T-cell (primary cell): ENCODE measurements at places on chromosomes 6 and 20. TPM values are rescaled to one million over a fixed set of nuclear protein-coding genes. Genes with fewer than 3 reads are reported as not detected.

DNA sequence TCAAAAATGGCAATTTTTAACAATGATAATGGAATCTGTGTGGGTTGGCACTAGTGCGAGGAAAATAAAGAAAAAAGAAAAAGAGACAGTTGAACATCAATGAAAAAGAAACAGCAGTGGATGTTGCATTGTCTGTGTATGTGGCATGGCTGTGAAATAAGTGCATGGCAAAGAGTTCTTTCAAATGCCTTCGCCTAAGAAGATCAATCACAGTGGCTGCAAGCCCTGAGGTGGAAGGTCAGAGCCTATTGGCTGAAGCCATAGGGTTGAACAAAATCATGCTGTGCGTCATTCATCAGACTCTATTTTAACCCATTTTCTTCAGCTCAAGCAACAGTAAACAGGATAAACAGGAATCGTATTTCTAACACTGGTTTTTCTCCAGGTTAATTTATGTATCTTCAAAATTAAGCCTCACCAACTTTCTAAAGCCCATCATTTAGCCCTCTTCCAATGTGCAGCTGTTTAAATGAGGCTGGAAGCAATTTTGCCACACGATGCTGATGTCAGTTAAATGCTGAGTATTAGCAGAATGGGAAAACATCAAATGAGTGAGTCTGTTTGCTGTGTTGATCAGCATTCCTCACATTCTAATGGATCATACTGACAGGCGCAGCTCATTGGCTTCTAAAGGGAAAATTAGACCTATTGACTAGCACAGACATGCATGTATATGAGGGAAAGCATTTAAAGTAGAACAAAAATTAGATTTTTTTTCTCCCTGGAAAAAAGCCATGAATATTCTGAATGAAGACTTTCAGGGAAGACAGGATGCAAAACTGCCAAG lies 955.9 kb upstream of the EYS start:
- DNase-seq, result no peak

Gene SOBP
- total RNA-seq, result 0.95 TPM

Gene CST5
- not detected for total RNA-seq

Gene TREM2
- not detected for total RNA-seq

DNA sequence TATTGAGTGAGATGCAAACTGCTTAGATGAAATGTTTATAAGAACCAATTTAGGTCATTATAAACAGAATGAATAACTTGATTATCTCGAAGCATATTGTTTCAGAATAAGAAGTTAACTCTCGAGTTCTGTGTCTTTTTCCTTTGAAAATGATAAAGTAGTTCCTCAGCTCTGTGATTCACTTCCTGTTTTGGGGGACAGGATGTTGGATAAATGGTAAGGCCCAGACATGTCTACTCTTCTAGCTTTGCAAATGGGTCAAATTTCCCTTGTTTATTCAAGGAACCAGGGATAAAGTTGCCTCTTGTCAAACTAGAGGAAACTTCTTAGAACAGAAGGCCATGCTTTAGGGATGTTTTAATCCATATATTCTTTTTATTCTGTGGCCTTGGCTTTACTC lies 246.9 kb downstream of the SOX4 start:
- DNase-seq, result no peak

DNA sequence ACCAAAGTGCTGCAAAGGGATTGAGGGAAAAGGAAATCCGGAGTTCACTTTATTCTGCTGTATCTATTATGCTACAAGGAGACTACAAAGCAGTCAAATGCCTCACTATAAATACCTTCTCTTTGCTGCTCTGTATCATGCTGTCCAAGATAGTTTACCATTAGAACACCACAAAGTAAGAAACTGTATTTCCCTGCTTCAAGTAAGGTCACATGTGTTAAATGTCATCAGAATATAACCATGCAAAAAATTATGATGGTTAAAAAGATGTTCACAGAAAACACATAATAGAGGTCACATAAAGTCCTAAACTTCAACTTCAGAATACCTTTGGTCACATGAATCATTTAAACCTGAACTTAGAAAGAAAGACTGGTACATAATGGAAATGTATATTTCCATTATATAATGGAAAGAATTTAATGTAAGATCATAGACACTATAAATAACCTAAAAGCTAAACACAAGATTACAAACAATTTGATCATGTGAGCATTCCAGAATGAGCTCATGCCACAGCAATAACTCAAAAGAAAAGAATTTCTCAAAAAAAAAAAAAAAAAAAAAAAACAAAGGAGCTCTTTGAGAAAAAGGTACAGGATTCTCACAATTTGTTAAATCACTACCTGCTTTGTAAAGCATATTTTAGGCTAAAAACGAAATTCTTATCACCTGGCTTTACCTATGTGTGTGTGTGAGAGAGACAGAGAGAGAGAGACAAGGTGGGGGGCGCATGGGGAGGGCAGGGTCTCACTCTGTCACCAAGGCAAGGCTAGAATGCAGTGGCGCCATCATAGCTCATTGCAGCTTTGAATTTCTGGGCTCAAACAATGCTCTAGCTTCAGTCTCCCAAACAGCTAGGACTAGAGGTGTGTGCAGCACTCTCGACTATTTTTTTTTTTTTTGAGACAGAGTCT lies 58.7 kb downstream of the KIF13A start:
- DNase-seq, result no peak

DNA sequence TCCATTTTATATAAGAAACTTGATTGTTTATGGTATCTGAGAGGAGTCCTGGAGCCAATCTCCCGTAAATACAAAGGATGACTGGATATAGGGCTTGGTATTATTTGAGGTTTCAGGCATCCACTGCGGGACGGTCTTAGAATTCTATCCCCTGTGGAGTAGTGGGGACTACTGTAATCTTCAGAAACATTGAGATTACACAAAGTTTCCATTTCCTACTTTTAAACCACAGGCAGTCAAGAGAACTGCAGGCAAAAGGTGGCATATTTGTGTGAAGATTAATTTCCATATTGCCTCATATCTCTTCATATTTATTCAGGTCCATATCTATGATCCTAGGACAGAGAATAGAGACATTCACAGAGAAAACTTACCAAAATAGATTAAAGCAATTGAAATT lies 586.2 kb downstream of the PHF3 start:
- no peak for DNase-seq

Gene OXT
- total RNA-seq, result 1.5 TPM

DNA sequence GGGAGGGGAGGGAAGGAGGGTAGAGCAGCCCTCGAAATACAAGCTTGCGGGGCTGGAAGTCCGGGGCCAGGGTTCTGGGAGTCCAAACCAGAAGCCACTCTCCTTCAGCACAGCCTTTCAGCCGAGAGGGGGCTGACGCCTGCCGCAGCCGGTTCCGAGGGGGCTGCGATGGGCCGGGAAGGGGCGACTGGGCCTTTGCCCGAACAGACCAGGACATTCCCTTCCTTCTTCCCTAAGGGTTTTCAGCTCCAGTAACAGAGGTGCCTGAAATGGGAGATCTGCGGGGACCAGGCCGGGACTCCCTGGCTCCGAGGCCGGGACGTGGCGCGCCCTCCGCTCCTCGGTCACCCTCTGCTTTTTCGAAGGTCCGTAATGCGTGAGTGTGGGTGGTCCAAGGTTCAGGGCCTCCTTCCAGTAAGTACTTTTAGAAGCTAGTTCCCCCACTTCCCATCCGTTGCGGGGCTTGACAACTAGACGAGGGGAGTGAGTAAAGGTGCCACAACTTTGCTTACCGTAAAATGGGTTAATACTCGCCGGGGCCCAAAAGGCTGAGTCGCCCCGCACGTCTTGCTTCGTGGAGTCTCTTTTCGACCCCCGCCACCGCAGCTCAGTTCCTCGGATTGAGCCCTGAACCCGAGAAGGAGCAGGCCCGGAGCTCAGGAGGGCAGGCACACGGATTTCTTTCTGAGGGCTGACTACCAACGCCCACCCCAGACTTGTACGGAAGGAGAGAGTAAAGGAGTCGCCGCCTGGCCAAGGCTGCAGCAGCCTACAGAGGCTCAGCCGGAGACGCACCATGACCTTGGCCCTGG lies 2.9 kb upstream of the OLIG3 start:
- no peak for DNase-seq

DNA sequence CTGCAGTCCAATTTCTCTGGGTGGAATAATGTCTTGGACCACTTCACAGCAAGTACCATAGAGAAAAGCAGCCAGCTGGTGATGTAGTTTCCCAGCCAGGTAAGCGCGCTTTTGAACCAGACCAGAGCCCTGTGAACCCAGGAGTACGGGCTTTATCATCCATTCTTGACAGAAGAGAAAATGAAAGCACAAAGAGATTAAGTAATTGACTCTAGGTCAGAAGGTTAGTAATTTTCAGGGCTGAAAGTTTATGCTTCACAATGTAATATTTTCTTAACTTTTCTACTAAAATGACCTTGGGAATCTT lies 7.1 kb upstream of the UST start:
- no peak for DNase-seq

- DNase-seq, result no peak
These were observed 16.3 kb downstream of the BMP2 start for GRCh38 chr20:6783752-6784151.

- no peak for DNase-seq
These were observed 89.3 kb upstream of the BTN3A2 start for GRCh38 chr6:26275663-26276062.

Gene COL9A3
- 2.1 TPM for total RNA-seq

- DNase-seq, result no peak
These were observed 67.0 kb downstream of the IYD start for GRCh38 chr6:150435832-150436231.

DNA sequence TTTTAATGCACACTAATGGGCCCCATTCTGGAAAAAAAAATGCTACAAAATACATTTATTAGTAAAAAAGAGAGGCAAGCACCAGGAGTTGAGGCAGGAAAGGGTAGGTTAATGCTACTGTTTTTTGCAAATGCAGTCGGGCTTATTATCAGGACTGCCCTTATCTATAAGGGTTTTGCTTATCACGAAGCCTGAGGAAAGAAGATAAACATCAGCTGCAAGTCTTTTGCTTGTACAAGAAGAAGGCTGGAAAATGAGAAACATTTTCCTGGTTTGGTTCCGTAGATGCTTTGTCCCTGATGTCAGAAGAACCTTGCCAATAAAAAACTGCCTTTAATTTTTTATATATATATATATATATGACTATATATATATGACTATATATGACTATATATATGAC lies 189.3 kb upstream of the VGLL2 start:
- no peak for DNase-seq

Gene LPA
- 0.23 TPM for total RNA-seq

- DNase-seq, result no peak
These were observed 93.3 kb downstream of the RNASET2 start for GRCh38 chr6:166862978-166863530.

GRCh38 chr6:4592026-4592425 lies 184.2 kb upstream of the CDYL start:
- no peak for DNase-seq

DNA sequence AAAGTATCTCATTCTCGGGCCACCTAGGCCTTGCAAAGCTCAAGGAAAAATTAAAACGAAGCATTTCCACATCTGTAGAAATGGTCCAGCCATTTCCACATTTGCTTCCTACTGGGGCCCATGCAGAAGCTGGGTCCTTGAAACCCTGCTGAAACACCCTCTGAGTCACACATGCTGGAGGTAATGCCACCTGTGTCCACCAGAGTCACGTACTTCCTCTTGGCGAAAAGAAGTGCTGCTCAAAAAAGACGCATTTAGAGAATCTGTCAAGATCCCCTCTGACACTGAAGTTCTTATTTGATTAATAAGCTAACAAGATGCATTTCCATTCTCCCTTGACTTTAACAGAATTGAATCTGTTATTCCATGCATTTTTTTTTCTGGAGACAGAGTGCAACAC lies 423.2 kb downstream of the PREX1 start:
- no peak for DNase-seq

Gene ARID1B
- total RNA-seq, result 108 TPM

GRCh38 chr6:99011151-99011550 lies 63.4 kb upstream of the FBXL4 start:
- no peak for DNase-seq

DNA sequence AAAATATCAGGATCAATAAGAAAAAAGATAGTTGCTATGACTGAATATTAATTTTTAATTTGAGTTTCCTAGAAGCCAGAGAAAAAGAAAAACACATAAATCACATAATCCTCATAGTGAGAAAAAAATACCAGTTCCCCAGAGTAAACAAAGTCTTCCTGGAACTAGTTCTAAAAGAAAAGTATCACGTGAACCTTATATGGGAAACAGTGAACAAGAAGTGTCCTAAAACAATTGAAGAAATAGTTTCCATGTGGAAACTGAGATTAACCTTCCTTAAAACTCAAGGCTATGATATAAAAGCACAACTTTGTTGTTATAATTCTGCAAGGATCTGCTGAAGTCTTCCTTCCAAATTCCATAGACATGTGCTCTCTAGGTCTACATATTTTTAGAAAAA lies 50.6 kb downstream of the RCAN2 start:
- no peak for DNase-seq

DNA sequence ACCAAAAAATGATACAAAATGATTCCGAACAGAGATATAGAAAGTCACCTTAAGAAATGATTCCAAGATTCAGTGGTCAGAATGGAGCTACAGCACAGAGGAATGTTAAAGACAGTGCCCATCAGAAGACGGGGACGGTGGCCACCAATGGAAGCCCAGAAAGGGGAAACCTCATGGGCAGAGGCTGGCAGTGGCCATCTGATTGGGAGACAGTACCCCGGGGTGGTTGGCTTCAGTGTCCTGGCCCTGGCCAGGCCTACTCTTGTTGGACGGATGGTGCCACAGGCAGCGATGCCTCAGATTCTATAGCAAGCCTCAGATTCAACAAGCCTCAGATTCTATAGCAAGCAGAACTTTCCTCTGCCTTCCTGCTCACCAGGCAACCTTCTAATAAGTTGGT lies 16.6 kb upstream of the PI16 start:
- no peak for DNase-seq

DNA sequence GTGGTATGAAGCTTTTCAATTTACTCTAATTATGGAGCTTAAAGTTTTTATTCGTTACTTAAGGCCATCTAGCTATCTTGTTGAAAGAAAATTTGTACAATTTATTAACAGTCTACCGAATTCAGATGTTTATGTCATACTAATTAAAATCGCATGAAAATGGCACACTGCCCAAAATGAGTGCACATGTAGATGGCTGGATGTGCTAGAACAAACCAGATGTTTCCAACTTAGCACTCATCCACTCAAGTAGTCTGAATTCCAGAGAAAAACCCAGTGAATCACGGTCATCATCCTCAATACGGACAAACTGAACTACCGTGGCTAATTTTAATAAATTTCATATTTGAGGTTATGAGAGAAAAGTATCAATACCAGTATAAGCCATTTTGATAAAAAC lies 70.4 kb downstream of the COL12A1 start:
- DNase-seq, result no peak

DNA sequence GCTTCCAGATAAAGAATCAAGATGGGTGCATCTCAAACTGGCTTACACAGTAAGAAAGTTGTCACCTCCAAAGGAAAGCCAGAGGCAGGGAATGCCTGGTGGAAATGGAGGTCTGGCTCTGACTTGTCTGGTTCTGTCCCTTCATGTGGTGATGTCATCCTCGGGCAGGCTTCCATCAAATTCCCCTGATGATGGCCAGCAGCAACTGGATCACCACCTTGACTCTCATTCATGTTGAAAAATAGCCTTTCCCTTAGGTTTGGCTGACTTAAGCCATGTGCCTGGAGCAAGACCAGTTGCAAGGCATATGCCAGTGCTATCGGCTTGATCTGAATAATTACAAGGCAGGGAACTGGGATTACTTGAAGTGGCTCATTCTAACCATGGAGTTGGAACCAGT lies 28.8 kb downstream of the IMPG1 start:
- no peak for DNase-seq
